ENCODE measurements at places on chromosomes 6 and 20. TPM values are rescaled to one million over a fixed set of nuclear protein-coding genes. Genes with fewer than 3 reads are reported as not detected.

- no peak for DNase-seq
- H3K27me3 ChIP-seq = no peaks in the 10 kb centered on the region
- peaks cover 21% of the 10 kb centered on the region for H3K4me1 ChIP-seq
- peak overlapping the region; percentile 94 for H3K4me3 ChIP-seq
- no peak overlapping the region for H3K27ac ChIP-seq
- H3K36me3 ChIP-seq = no peaks in the 10 kb centered on the region
Observed at GRCh38 chr6:3258201-3258600, 546 bp upstream of the PSMG4 start.

- H3K4me3 ChIP-seq = no peak overlapping the region
- no peak for DNase-seq
- no peaks in the 10 kb centered on the region for H3K36me3 ChIP-seq
- peaks cover 8% of the 10 kb centered on the region for H3K4me1 ChIP-seq
- no peaks in the 10 kb centered on the region for H3K27me3 ChIP-seq
Observed at GRCh38 chr6:110809792-110810191, 5.5 kb downstream of the CDK19 start.

DNA sequence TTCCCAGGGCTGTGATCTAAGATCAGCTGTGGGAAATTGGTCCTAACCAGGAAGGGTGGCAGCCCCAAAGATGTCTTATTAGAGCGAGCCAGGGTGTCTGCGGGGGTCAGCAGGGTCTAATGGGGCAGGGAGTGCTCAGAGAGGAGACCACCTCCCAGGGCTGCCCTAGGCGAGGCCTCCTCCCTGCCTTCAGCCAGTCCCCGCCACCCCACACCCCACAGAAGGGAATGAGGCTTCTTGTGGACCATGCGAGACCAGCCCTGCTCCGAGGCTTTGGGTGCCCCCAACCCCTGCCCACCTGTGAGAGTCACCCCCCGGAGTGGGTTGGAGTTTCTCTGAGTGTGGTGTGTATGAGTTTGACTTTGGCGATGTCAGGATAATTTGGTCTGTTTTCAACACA lies 37.8 kb downstream of the SYNJ2 start:
- no peak for DNase-seq
- no peaks in the 10 kb centered on the region for H3K36me3 ChIP-seq
- H3K27ac ChIP-seq = no peak overlapping the region
- H3K4me1 ChIP-seq = no peaks in the 10 kb centered on the region

DNA sequence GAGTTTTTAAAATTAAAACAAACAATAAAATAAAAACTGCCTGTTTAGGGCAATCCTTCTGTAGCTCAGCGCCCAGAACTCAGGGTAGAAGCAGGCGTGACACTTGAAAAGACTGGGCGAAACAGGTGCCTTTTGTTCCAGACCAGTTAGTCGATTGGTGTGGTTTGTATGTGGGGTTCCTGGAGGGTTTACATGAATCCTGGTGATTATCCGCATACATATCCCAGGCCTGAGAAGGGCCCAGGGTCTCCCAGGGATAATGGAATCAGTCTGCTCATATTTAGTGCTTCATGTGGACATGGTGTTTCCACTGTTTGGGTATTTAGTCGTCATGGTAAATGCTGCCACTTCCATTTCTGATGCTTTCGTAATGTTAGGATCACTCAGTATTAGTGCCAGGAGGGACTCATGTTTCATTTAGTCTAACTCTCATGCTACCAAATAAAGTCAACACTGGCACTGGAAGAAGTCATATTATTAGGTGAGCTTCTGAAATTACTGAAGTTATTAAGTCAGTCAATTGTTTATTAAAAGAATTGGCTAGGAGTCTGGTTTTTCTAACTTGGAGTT lies 116.5 kb downstream of the SAMD5 start:
- H3K36me3 ChIP-seq = no peaks in the 10 kb centered on the region
- DNase-seq = no peak
- no peak overlapping the region for H3K4me3 ChIP-seq
- H3K27ac ChIP-seq = no peak overlapping the region
- H3K4me1 ChIP-seq = no peaks in the 10 kb centered on the region

The GRM1 gene
- polyA plus RNA-seq = 0.49 TPM

The LST1 gene
- 0.37 TPM for polyA plus RNA-seq

The PAK5 gene
- polyA plus RNA-seq = 0.57 TPM

Measured in GM23338 (cell line).